ENCODE measurements at places on chromosomes 16 and 17.

DNA sequence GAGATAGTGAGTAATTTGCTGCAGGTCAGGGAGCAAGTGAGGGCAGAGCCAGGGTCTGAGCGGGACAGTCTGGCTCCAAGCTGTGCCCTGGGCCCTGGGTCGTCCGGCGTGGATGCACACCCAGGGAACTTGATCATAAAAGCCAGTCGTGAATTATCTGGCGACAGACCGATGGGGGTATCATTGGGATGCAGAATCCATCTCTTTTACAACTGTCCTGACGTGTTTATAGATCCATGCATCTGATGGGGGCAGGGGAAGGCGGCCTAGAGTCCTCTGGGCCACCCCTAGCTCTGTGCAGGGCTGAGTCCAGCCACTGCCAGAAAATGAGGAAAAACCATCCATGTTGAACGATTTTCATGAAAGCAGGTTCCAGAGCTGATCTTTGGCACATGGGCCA lies 332.8 kb downstream of the C16orf95 start:
- DNase-seq = no peak

DNA sequence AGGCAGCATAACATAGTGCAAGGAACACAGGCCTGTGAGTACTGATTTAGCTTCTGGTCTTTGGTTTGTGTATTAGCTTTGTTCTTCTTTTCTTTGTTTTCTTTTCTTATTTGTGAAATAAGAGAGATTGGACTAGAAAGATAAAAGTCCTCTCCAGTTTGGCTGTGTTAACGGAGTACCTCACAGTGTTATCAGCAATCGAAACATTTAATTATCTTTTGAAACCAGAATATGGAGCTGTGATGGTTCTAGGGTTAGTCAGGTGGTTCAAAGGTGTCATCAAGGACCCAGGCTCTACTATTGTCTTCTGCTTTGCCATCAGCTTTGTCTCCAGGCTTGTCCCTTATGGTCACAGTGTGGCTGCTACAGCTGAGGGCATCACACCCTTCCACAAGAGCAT lies 25.6 kb downstream of the ADORA2B start:
- no peak for DNase-seq

- DNase-seq = no peak
Observed at GRCh38 chr17:6651919-6652452, 424 bp downstream of the C17orf100 start.

- DNase-seq = peak; percentile 27
Observed at GRCh38 chr17:82213251-82214011, 789 bp upstream of the CCDC57 start.

- DNase-seq = no peak
Observed at GRCh38 chr17:39776252-39776651, 38.5 kb downstream of the GRB7 start.

- DNase-seq = no peak
Observed at GRCh38 chr17:5380491-5381135, 38.8 kb downstream of the NUP88 start.

- DNase-seq = no peak
Observed at GRCh38 chr17:28741358-28742349, 2.2 kb upstream of the TRAF4 start.

Measured in amygdala (tissue), 56 donors.